ENCODE measurements at places on chromosomes 11 and 22.

GRCh38 chr22:23791738-23792645 lies 5.2 kb downstream of the SMARCB1 start:
- peaks cover 59% of the 10 kb centered on the region for H3K36me3 ChIP-seq
- no peak for DNase-seq
- no peaks in the 10 kb centered on the region for H3K27me3 ChIP-seq
- no peak overlapping the region for H3K4me3 ChIP-seq
- no peak overlapping the region for H3K27ac ChIP-seq
- H3K4me1 ChIP-seq, result peaks cover 6% of the 10 kb centered on the region

GRCh38 chr11:60937811-60938210 lies 13.6 kb downstream of the TMEM132A start:
- no peak overlapping the region for H3K4me3 ChIP-seq
- H3K27ac ChIP-seq, result no peak overlapping the region
- H3K27me3 ChIP-seq, result no peaks in the 10 kb centered on the region
- H3K36me3 ChIP-seq, result no peaks in the 10 kb centered on the region
- no peak for DNase-seq
- no peaks in the 10 kb centered on the region for H3K4me1 ChIP-seq

DNA sequence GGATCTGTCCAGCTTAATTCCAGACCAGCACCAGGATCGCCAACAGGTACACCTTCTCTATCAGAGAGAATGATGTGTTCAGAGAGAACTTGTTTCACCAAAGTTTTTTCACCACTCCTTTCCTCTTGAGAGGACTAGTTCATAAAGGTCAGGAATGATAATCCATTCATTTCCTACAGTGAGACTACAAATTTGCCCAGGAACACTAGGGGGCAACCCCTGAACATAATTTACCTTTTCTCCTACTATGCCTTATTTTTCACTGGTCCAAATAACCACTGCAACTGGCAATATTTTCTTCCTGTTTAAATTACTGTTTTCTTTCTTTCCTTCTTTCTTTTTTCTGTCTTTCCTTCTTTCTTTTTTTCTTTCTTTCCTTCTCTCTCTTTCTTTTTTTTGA lies 22.5 kb downstream of the CAVIN3 start:
- H3K27me3 ChIP-seq, result no peaks in the 10 kb centered on the region
- no peaks in the 10 kb centered on the region for H3K36me3 ChIP-seq
- no peak overlapping the region for H3K4me3 ChIP-seq
- no peak overlapping the region for H3K27ac ChIP-seq
- no peak for DNase-seq

GRCh38 chr11:7281079-7281478 lies 29.4 kb downstream of the SYT9 start:
- H3K4me1 ChIP-seq, result no peaks in the 10 kb centered on the region
- DNase-seq, result no peak
- no peak overlapping the region for H3K27ac ChIP-seq

DNA sequence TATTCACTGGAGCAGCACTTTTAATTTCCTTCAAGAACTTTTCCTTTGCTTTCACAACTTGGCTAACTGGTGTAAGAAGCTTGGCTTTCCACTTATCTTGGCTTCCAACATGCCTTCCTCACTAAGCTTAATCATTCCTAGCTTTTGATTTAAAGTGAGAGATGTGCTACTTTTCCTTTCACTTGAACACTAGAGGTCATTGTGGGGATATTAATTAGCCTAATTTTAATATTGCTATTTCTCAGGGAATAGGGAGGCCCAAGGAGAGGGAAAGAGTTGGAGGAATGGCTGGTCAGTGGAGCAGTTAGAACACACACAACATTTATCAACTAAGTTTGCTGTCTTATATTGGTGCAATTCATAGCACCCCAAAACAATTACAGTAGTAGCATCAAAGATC lies 24.6 kb upstream of the CCDC90B start:
- no peak overlapping the region for H3K27ac ChIP-seq
- no peaks in the 10 kb centered on the region for H3K36me3 ChIP-seq
- no peak for DNase-seq

- no peaks in the 10 kb centered on the region for H3K36me3 ChIP-seq
- H3K27me3 ChIP-seq, result no peaks in the 10 kb centered on the region
- DNase-seq, result no peak
- no peak overlapping the region for H3K4me3 ChIP-seq
- no peak overlapping the region for H3K27ac ChIP-seq
These were observed 8.4 kb upstream of the ST14 start for GRCh38 chr11:130151196-130151595.

GRCh38 chr11:837990-838307 lies 4.4 kb downstream of the POLR2L start:
- H3K27ac ChIP-seq, result no peak overlapping the region
- H3K36me3 ChIP-seq, result no peaks in the 10 kb centered on the region
- no peak overlapping the region for H3K4me3 ChIP-seq
- H3K27me3 ChIP-seq, result no peaks in the 10 kb centered on the region
- DNase-seq, result no peak

DNA sequence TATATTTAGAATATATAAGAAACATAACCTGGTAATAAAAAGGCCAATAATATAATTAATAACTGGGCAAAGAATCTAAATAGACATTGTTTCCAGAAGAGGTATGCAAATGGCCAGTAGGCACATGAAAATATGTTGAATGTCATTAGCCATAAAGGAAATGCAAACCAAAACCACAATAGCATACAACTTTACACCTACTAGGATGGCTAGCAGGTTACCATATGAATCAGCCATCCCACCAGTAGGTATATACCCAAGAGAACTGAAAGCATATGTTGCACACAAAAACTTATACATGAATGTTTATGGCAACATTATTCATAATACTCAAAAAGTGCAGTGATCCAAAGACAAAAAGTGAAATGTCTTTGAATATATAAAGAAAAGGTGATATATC lies 2.7 kb upstream of the OR2D2 start:
- no peak for DNase-seq
- H3K4me1 ChIP-seq, result no peaks in the 10 kb centered on the region
- no peak overlapping the region for H3K4me3 ChIP-seq
- no peaks in the 10 kb centered on the region for H3K36me3 ChIP-seq
- H3K27ac ChIP-seq, result no peak overlapping the region

GRCh38 chr11:35822815-35823495 lies 120.9 kb upstream of the LDLRAD3 start:
- no peaks in the 10 kb centered on the region for H3K27me3 ChIP-seq
- no peaks in the 10 kb centered on the region for H3K4me1 ChIP-seq
- DNase-seq, result no peak
- H3K36me3 ChIP-seq, result no peaks in the 10 kb centered on the region
- no peak overlapping the region for H3K27ac ChIP-seq

- DNase-seq, result no peak
- H3K27me3 ChIP-seq, result no peaks in the 10 kb centered on the region
- peaks cover 3% of the 10 kb centered on the region for H3K4me1 ChIP-seq
- no peak overlapping the region for H3K27ac ChIP-seq
- no peak overlapping the region for H3K4me3 ChIP-seq
These were observed 6.4 kb downstream of the NPTXR start for GRCh38 chr22:38837414-38837928.

GRCh38 chr11:18013790-18014507 lies 1.1 kb upstream of the SERGEF start:
- peak overlapping the region; percentile 85 for H3K4me3 ChIP-seq
- H3K36me3 ChIP-seq, result peaks cover 4% of the 10 kb centered on the region
- H3K27me3 ChIP-seq, result no peaks in the 10 kb centered on the region

DNA sequence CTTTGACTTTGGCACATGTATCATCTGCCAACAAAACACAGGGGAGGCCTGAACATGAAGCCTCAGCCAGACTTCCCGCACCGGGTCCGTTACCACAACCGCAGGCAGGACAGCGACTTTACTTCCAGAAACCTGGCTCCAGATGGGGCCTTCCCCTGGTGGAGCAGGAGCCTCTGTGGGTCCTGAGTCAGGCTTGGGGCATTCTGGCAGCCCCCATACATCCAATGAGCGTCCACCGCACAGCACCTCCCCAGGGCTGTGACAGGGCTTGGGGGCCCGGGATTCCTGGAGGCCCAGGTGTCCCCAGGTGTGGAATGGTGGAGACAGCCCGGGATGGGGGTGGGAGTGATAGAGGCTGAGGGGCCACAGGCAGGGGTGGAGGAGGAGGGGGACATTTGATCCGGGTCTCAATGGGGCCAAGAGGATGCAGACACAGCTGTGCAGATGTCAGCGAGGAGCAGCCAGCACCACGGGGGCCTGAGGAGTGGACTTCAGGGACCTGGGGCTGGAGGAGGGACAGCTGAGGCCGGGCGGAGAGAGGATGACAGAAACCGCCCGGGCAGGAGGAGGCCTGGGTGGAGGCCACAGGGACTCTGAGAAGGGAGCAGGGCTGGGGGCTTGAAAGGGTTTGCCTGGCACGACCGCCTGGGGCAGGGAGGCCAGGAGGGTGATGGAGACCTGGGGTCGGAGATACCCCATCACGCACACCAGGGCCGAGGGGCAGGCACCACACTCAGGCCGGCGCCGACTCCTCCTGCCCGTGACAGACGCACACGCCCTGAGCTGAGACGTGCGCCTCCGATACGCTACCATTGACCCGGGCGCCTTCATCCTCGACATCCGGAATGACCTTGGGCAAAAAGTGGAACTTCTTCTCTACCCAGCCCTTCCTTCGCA lies 8.6 kb downstream of the TTLL8 start:
- no peak overlapping the region for H3K27ac ChIP-seq
- no peaks in the 10 kb centered on the region for H3K27me3 ChIP-seq
- DNase-seq, result no peak
- no peaks in the 10 kb centered on the region for H3K36me3 ChIP-seq
- H3K4me3 ChIP-seq, result no peak overlapping the region

GRCh38 chr11:64792482-64792881 lies 10.5 kb downstream of the MAP4K2 start:
- H3K27me3 ChIP-seq, result no peaks in the 10 kb centered on the region
- H3K27ac ChIP-seq, result no peak overlapping the region
- H3K4me1 ChIP-seq, result peaks cover 14% of the 10 kb centered on the region

GRCh38 chr22:50435291-50436014 lies 39.4 kb downstream of the SBF1 start:
- H3K27ac ChIP-seq, result no peak overlapping the region
- H3K4me1 ChIP-seq, result no peaks in the 10 kb centered on the region
- H3K27me3 ChIP-seq, result no peaks in the 10 kb centered on the region
- no peak for DNase-seq
- no peak overlapping the region for H3K4me3 ChIP-seq
- H3K36me3 ChIP-seq, result peaks cover 81% of the 10 kb centered on the region

DNA sequence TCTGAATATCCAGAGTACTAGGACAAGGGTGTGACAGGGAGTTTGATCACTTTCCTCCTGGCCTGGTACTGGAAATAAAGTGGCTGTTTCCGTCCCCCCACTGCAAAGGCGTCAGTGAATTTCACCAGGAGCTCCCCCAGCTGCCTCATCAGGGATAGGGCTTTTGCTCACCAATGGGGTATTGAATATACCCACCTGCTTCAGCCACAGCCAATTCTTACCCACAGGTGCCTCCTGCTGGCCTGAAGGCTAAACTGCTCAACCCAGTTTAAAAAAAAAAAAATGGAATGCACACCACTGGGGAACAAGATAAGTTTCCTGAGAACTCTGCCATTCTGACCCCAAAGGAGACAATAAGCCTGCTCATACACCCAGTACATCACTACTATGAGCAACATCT lies 65.3 kb upstream of the MS4A8 start:
- H3K36me3 ChIP-seq, result no peaks in the 10 kb centered on the region
- H3K27me3 ChIP-seq, result no peaks in the 10 kb centered on the region
- no peak for DNase-seq
- no peak overlapping the region for H3K4me3 ChIP-seq
- no peak overlapping the region for H3K27ac ChIP-seq

DNA sequence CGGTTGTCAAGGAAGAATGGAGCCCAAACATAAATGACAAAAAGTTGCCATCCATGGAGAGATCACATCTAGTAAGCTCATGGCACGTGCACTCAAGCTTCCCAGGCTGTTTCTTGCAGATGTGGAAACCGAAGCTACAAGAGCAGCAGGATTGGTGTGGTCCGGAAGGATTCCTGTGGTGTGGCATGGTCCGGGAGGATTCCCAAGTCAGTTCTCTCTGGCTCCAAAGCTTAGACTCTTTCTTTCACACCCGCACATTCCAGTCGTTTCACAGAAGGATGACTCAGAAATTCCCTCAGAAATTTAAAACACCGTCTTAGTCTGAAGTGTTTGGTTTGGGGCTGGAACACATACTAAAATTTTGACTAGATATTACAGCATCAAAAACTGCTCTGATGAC lies 78.0 kb upstream of the DRD2 start:
- H3K27me3 ChIP-seq, result no peaks in the 10 kb centered on the region
- DNase-seq, result no peak
- no peaks in the 10 kb centered on the region for H3K36me3 ChIP-seq
- H3K4me3 ChIP-seq, result no peak overlapping the region

DNA sequence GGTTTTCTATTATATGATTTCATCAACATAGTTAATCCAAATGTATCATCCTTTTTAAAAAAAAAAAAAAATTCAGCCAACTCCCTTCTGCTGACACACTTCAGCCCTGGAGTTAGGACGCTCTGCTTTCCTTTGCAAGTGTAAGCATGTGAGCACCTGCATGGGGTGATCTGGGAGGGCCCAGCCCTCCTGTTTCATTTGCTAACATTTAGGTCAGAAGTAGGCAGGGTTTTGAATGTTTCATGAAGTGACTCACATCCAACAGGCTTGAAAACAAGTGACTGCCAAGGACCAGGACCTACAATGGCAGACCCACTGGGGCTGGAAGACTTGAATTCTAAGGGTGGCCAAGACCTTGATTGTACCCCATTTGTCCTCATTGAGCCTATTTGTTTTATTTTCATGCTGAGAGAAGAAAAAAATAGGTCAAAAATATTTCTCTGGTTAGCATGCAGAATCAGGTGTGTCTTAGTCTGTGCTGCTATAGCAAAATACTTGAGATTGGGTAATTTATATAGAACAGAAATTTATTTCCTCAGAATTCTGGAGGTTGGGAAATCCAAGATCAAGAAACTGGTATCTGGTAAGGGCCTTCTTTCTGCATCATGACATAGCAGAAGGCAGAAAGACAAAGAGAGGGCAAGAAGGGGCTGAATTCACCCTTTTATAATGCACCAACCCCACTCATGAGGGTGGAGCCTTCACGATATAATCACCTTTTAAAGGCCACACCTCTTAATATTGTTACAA lies 137.6 kb downstream of the CD44 start:
- DNase-seq, result no peak
- H3K27ac ChIP-seq, result no peak overlapping the region
- H3K4me1 ChIP-seq, result peaks cover 21% of the 10 kb centered on the region
- no peak overlapping the region for H3K4me3 ChIP-seq
- no peaks in the 10 kb centered on the region for H3K36me3 ChIP-seq

GRCh38 chr11:114564831-114565230 lies 5.2 kb upstream of the NXPE1 start:
- H3K4me1 ChIP-seq, result no peaks in the 10 kb centered on the region
- no peak overlapping the region for H3K4me3 ChIP-seq
- H3K36me3 ChIP-seq, result no peaks in the 10 kb centered on the region

- no peaks in the 10 kb centered on the region for H3K36me3 ChIP-seq
- DNase-seq, result no peak
- H3K4me3 ChIP-seq, result no peak overlapping the region
- no peaks in the 10 kb centered on the region for H3K4me1 ChIP-seq
These were observed 8.9 kb downstream of the MTMR2 start for GRCh38 chr11:95915051-95915450.

DNA sequence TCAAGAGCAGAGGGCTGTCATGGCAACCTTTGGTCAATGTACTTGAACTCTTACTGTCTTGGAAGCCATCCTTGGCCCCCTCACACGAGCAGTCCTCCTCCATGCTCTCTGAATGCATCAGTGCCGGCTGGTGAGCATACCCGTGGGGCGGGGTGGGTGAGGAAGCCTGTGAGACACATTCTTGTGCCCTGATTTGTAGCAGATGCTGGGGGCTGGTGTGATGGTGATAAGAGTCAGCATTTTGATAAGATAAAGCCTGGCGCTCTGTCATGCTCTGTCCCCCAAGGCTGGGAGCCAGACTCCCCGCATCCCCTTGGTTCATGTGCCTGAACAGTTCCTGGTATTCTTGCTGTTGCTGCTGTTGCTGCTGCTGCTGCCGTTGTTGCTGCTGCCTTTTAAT lies 20.5 kb upstream of the APOA1 start:
- H3K27ac ChIP-seq, result no peak overlapping the region
- DNase-seq, result no peak
- H3K27me3 ChIP-seq, result no peaks in the 10 kb centered on the region
- H3K4me3 ChIP-seq, result no peak overlapping the region
- H3K36me3 ChIP-seq, result peaks cover 53% of the 10 kb centered on the region

All from naive thymus-derived CD4-positive, alpha-beta T cell (primary cell).